ENCODE measurements at places on chromosomes 1 and 21.

DNA sequence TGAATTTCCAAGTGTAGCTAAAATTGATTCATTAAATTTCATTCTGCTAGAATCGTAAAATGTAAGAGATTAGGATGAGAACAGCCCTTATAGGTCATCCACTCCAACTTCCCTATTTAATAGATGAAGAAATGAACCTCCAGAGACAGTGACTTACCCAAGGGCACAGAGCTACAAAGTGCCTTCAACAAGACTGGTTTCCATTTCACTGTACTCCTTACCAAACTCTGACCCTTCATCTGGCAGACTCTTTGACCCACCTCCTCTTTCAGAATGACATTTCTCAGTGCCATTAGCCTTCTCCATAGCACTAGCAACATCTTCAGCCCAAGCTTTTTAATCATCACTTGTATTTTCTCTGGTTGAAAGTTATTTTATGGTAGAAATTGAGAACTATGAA, 161.3 kb downstream of the NEK7 start:
- DNase-seq, result no peak

DNA sequence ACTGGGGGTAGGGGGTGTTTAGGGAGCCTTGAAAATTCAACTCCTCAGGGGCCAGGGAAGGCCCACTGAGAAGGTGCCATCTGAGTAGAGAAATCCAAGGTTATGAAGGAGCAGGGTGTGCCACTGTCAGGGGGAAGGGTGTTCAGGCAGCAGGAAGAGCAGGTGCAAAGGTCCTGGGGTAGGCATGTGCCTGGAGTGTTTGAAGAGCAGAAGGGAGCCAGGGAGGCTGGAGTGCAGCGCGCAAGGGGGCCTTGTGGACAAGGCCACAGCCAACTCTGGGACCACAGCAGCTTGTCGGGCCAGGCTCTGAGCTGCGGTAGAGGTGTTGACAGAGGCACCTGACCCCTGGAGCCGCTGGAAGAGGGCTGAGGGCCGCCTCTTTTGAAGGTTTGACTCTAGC, 19.3 kb downstream of the ACTL8 start:
- no peak for DNase-seq

- DNase-seq, result no peak
Measured at GRCh38 chr21:36882776-36883175, 83.7 kb downstream of the HLCS start.

- no peak for DNase-seq
Measured at GRCh38 chr1:14553711-14554110, 44.8 kb upstream of the KAZN start.

DNA sequence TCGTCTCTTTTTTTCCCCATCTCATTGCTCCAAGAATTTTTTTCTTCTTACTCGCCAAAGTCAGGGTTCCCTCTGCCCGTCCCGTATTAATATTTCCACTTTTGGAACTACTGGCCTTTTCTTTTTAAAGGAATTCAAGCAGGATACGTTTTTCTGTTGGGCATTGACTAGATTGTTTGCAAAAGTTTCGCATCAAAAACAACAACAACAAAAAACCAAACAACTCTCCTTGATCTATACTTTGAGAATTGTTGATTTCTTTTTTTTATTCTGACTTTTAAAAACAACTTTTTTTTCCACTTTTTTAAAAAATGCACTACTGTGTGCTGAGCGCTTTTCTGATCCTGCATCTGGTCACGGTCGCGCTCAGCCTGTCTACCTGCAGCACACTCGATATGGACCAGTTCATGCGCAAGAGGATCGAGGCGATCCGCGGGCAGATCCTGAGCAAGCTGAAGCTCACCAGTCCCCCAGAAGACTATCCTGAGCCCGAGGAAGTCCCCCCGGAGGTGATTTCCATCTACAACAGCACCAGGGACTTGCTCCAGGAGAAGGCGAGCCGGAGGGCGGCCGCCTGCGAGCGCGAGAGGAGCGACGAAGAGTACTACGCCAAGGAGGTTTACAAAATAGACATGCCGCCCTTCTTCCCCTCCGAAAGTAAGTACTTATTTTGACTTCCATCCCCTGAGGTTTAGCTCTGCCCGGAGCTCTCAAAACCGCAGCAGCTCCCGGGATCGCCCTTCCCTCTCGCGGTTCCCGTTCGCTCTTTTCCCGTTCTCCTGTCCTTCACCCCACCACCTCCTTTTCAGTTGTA, 1.5 kb downstream of the TGFB2 start:
- no peak for DNase-seq

DNA sequence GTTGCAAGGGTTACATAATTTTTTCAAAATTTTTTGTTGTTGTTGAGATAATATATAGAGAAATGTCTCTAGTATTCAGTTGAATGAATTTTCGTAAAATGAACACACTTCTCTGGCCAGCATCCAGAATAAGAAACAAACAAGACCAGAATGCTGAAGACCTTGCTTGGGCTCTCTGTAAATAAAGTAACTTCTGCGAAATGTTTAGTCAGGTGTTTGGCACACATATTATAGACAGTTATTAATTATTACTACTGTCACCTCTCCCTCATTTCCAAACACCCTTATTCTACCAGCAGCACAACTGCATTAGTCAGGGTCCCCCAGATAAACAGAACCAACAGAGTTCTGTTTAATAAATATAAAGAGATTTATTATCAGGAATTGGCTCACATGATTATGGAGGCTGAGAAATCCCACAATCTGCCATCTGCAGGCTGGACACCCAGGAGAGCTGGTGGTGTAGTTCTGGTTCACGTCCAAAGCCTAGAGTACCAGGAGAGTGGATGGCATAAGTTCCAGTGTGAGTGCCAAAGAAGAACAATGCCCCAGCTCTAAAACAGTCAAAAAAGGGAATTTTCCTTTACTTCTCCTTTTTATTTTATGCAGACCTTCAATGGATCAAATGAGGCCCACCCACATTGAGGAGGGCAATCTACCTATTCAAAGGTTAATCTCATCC, 44.1 kb upstream of the KCND3 start:
- DNase-seq, result no peak

GRCh38 chr1:234601301-234602017, 8.5 kb downstream of the IRF2BP2 start:
- no peak for DNase-seq

GRCh38 chr1:41738006-41738405, 180.7 kb downstream of the HIVEP3 start:
- DNase-seq, result no peak

- DNase-seq, result no peak
Measured at GRCh38 chr21:36606287-36606982, 92.5 kb upstream of the SIM2 start.

DNA sequence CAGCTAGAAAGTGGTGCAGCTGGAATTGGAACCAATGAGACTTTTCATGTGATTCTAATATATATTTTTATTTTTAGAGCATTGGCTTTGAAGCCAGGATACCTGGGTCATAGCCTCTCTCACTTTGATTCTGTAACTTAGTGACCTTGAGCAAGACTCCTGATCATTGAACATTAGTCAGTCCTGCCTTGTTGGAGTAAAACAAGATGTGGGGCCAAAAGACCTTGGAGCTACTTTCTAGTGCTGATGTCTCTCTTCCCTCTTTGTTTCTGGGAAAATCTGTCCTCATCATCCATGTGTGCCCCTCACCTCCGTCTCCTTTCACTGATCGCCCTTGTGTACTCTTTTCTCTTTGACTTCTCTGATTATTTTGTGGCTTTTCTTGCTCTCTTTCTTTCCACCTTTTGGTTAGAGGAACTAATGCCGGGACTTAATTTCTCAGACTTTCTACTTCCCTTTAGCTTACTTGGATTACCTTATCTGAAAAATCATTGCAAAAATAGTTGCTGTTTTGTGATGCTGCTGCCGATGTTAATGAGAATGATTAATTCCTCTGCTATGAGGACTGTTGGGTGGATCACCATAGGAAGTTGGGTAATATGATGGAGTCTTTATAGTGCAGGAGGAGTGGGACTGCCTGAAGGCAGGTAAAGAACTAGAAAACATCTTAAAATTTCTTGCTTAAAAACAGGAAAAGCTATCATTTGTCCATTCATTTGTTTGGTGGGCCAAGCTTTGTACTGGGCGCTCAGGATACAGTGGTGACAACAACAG, 72.0 kb downstream of the NOS1AP start:
- no peak for DNase-seq

- DNase-seq, result no peak
Measured at GRCh38 chr1:107976836-107977235, 11.9 kb upstream of the VAV3 start.

DNA sequence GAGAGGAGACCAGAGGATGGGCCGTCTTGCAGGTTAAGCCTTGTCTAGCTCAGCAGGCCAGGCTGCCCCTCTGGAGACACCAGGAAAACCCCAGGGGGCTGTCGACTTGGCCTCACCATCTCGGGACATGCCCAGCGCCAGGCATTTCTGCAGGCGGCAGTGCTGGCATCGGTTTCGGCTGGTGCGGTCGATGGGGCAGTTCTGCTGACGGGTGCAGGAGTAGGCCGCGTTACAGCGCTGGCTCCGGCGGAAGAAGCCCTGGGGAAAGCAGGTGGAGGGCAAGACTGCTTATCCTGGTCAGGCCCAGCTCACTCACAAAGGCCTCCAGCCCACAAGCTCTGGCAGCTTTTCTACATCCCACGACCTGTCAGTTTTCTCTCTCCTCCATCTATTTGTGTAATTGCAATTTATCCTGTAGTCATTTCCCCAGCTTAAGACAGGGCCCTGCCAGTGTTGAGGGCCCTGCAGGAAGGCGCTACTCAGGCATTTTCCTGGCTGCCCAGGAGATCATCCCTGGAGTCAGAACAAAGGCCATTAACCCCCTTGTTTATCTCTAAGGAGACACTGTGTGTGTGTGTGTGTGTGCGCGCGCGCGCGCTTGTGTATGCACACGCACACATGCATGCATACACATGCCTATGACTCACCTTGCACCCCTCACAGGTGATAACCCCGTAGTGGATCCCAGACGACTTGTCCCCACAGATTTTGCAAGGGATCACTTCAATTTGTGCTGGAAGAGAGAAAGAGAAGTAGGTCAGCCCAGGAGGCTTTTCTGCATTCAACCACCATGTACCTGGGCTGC, 11.5 kb upstream of the LINGO4 start:
- no peak for DNase-seq
